ENCODE measurements at places on chromosomes 6 and 20. TPM values are rescaled to one million over a fixed set of nuclear protein-coding genes. Genes with fewer than 3 reads are reported as not detected.

COL9A3 gene
- total RNA-seq: 22.5 TPM

AVP gene
- not detected for total RNA-seq

PBOV1 gene
- total RNA-seq: not detected

HLA-DOA gene
- total RNA-seq: not detected

LIN28B gene
- not detected for total RNA-seq
